Activated T-cell treated with anti-CD3 and anti-CD28 coated beads, Interleukin-2, amount 50 U/mL, for 1 hour (primary cell): ENCODE measurements at places on chromosomes 5 and 9.

DNA sequence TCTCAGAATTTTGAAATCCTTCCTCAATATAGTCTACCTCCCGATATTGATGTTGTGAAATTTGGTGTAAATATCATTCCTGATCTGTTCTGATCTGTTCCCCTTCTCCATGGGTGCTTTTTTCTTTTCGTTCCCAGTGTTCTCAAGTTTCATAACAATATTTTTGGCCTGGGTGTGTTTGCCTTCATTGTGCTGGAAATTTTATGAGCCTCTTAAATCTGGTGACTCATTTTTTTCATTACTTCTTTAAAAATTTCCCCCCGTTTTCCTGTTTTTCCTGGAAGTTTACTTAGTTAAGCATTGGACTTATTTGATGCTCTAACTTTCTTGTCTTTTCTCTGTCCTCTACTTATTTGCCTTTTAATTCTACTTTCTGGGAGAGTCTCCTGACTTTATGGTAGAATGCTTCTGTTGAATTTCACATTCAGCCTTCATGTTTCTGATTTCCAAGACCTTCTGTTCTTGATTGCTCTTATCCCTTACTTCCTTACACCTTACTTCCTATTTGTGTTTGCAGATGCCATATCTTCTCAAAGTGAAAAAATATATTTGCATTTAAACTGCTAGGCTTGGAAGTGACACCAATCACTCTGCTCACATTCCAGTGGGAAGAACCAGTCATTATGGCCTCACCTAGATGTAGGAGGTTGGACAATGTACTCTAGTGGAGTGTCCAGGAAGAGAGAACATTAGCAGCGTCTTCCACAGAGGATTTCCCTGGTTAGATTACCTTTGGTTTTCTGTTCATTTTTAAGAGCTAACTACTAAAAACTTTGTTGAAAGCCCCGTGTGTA lies 441.9 kb downstream of the ARHGEF28 start:
- DNase-seq = no peak

GRCh38 chr9:16680975-16681651 lies 189.4 kb downstream of the BNC2 start:
- DNase-seq = no peak

- DNase-seq = no peak
Measured at GRCh38 chr5:131976414-131977211, 31.1 kb upstream of the MEIKIN start.

GRCh38 chr9:112384690-112385089 lies 4.8 kb downstream of the HSDL2 start:
- no peak for DNase-seq

GRCh38 chr9:125983681-125984080 lies 236.5 kb downstream of the PBX3 start:
- DNase-seq = no peak

GRCh38 chr5:157546456-157547100 lies 29.0 kb downstream of the ADAM19 start:
- no peak for DNase-seq

- no peak for DNase-seq
Measured at GRCh38 chr9:89790542-89791109, 185.8 kb downstream of the GADD45G start.

DNA sequence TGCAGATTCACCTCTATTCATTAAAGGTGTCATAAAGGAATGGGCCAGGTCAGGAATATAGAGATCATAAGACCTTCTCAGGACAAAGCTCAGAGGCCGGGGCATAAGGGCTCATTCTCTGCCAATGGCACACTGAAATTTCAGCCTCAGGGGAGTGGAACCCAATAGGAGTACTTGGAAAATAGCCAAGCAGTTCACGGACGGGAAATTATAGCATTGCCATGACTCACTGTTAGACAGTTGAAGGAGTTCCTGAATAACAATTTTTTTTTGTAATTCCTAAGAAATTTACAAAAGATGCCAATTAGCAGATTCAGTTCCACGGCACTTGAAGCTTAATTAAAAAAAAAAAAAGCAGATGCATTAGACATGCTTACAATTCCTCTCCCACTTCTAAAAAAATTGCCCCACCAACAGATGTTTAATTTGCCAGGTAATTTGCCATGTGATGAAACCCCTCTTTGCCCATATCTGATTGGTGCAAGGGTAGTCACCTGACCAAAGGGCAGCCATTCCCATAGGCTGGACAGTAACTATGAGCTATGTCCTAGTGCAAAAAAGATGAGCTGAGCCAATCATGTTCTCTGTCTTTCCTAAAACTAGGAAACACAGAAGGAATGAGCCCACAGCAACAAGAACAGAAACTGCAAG lies 58.6 kb downstream of the PTCD2 start:
- DNase-seq = no peak

DNA sequence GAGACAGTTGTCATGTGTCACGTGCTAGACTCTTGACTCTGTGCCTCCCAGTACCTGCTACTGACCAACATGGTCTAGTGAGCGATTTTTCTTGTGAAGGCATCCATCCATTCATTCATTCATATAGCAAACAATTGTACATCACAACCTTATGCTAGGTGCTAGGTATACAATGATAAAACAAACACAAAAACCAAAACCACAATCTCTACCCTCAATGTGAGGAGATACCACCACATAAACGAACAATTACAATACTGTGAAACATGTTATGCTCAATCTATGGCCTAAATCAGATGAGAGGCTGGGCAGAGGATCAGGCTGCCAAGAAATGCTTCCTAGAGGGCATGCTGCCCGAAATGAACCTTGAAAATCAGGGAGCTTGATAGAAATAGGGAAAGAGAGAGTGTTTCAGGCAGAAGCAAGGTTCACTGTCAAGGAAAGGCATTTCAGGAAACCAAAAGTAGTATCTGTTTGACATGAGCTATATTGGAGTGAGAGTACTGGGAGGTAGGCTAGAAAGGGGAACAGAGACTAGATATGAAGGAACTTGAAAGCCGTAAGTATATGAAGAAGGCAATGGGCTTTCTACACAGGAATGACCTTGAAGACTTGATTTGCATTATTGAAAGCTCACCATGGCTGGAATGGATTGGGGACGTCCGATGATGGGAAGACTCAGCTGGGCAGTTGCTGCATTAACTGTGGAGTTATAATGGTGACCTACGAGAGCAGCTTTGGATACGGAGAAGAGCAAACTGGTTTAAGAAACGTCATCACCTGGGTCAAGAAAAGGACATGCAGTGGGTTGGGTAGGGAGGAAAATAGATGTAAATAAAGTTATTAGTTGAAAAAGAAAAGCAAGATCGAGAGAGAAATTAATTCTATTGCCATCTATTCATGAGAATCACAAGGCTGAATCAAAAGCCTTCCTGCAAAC lies 90.1 kb downstream of the THBS4 start:
- no peak for DNase-seq

- DNase-seq = no peak
Measured at GRCh38 chr5:106474066-106474465, 1196.7 kb downstream of the EFNA5 start.

- no peak for DNase-seq
Measured at GRCh38 chr9:130445268-130445983, 665 bp downstream of the ASS1 start.

DNA sequence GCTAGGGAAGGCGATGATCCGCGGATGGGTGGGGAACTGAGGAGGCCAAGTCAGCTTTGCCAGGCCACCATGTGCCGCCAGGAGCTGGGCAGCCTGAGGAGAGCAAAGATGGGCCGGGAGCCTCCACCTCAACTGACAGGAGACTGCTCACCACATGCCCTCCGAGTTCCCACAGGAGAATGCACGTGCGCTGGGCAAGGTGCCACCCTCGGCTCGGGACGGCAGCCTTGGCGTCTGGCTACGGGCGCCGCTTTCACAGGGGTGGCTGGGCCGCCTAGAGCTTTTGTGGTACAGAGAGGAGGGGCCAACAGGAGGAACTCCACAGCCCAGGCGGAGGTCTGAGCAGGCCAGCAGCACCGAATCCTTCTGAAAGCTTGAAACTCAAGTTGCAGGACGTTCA lies 5.3 kb upstream of the TBC1D9B start:
- no peak for DNase-seq

GRCh38 chr9:120966013-120966369 lies 39.4 kb upstream of the TRAF1 start:
- no peak for DNase-seq

DNA sequence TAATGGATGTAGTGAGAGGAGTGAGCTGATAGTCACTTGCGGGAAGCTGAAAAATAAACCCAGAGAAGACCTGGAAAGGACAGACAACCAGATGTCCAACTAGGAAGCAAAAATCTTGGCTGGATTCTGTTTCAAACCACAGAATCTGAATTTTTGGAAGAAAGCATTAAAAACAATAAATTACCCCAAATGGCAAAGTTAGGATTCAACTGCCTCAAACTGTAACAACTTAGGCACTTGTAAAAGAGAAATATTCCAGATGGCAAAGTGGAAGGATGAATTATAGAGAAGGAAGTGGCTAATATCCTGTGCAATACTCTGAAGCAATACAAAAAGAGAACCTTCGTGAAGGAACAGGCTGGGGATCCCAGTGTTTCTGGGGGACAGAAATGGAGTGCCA lies 46.8 kb upstream of the SLIT3 start:
- DNase-seq = no peak

GRCh38 chr5:173012882-173013281 lies 29.3 kb downstream of the ATP6V0E1 start:
- DNase-seq = no peak

GRCh38 chr5:38046103-38046502 lies 206.3 kb upstream of the GDNF start:
- no peak for DNase-seq

DNA sequence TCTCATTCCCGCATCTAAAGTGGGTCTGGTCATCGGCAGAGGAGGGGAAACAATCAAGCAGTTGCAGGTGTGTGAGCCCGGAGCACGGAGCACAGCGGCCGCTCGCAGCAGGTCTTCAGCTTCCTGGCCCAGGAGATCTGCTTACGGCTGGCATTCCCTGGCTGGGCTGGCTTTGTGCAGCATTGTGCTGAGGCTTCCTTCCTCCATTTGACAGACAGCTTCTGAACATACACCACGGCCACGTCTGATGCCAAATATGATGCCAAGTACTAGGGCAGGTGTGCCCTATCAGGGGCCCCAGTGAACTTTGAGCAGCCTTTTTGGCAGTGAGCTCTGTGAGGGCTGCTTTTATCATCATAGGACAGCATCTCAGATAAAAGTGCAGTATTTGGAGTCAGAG lies 37.1 kb downstream of the FUBP3 start:
- no peak for DNase-seq

DNA sequence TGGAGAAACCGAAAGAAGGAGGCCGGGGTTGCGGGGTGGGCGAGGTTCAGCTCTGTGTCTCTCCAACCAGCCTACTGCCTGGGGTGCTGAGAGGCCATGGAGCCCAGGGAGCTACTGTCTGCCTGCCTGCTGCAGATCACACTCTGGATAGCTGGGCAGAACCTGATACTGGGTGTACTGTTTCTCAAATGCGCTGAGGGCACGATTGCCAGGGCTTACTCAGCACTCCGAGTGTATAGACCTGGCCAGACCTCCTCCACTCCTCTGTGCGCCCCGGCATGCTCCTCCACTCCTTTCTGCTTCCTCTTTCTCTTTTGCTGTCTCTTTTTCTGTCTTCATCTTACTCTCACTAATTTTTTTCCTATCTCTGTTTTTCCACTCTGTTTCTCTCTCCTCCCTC lies 215.1 kb downstream of the PAPPA start:
- DNase-seq = no peak

GRCh38 chr5:17012289-17012688 lies 76.2 kb upstream of the MYO10 start:
- no peak for DNase-seq

DNA sequence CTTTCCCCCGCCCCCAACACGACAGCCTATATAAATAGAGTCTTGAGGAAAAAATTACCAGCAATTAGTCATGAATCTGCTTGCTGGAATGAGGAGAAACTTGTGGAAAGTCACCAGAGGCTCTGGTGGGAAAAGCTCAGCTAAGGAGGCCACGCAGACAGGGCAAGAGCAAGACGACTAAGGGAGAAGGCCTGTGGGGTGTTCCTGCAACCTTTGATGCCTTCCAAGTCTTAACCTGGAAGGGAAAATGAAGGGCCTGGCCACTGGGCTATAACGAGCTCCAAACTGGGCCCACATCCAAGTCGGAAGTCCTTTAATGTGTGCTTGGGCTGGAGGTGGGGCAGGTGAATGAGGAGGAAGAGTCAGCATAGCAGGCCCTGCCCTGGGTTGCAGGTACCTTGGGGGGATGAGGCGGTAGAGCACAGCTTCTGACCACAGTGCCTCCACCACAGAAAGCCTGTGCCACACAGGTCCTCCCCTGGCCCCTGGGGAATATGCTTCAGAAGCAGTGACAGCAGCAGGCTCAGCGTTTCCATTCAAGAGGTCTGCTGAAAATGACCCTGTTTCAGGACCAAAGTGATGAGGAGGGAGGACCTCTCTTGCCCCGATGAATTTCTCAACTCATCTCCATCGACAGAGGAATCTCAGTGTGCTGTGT lies 92.8 kb upstream of the LRRTM2 start:
- DNase-seq = no peak

DNA sequence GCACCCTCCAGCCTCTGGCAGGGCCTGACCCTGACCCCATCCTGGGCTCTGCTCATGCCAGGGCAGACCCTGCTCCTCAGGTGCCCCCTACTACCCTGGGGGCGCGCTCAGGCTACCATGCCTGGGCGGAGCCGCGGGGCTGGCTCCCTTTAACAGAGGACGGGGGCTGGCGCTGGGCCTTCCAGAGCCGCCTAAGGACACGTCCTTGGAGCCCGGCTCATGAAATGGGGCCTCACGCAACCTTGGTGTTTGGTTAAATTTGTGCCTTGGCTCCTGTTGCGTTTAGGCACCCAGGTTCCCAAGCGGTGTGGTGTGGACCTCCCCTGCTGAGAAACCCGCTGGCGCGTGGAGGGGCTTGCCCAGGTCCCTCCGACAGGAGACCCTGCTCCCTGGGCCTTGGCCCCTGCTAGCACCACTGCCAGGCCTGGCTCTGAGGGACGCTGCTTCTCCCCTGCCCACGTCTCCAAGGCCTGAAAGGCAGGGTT lies 3.4 kb upstream of the EHMT1 start:
- no peak for DNase-seq

DNA sequence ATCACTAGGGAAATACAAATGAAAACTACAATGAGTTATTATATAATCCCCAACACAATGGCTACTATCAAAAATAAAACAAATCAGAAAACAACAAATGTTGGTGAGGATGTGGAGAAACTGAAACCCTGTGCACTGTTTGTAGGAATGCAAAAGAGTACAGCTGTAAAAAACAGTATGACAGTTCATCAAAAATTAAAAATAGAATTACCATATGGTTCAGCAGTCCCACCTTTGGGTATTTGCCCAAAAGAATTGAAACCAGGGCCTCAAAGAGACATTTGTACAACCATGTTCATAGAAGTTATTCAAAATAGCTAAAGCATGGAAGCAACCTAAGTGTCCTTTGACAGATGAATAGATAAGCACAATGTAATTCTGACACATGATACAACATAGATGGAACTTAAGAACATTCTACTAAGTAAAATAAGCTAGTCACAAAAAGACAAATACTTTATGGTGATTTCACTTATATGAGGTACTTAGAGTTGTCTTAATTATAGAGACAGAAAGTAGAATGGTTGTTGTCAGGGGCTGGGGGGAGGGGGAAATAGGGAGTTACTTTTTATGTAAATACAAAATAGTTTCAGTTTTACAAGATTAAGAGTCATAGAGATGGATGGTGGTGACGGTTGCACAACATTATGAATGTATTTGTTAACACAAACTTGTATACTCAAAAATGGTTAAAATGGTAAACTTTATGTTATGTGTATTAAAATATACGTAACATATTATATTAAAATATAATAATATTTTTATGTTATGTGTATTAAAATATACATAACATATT lies 102.8 kb downstream of the KCTD16 start:
- DNase-seq = no peak
